ENCODE measurements at places on chromosomes 6 and 20.

DNA sequence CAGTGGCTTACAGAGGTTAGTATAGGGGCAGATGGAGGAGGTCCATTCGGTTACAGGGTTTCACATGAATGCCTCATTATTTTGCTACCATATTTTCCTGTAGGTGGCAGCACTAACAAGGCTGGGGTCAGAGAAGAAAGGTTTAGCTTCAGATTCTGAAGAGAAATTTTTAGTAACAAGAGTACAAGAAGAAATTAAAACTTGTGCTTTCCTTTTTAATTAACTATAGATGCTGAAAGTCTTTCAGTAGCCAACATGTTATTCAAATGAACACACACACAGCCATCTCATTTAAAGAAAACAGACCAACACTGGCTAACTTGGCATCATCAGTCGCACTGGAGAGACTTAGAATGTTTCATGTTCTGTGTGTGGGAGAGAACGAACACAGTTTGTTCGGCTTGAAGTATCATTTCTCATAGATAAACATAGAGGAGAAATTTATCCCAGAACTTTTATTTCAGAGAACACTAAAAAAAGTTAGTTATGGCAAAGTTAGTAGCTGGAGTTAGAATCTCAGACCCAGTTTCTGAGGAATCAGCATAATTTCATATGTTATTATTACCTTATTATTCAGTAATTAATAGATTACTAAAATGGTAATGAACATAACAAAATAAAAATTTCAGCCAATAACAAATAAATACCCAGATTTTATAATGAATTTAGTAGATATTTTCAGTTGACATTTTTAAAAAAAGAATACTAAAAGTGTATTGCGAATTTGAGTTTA lies 314.0 kb upstream of the RSPO3 start:
- peak; percentile 46 for DNase-seq

DNA sequence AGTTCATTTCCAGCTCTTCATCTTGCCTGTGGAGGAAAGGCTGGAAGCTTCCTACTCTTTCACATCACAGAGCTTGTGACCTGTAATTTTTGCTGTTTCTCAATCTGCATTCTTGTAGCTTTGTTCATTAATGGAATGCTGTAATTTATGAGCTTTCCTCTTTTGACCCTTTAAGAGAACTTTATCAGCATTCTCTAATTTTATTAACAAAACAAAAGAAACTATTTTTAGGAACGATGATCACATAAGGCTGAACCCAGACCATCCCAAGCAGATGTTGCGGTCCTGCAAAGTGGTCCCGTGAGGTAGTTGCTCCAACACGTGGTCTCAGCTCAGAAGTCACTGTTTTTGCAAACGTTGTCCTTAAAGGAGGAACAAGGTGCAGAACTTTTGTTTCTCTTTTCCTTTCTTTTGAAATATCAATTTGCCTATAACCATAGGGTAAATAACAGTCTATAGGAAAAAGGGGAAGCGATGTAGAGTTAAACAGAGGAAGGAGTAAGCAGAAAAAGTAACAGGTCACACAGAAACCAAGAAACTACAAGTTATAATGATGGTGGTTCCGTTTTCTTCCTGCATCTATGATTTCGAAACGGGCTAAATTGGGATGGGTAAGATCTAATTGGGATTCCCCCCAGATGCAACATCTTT lies 121.3 kb upstream of the PHACTR1 start:
- DNase-seq: no peak

DNA sequence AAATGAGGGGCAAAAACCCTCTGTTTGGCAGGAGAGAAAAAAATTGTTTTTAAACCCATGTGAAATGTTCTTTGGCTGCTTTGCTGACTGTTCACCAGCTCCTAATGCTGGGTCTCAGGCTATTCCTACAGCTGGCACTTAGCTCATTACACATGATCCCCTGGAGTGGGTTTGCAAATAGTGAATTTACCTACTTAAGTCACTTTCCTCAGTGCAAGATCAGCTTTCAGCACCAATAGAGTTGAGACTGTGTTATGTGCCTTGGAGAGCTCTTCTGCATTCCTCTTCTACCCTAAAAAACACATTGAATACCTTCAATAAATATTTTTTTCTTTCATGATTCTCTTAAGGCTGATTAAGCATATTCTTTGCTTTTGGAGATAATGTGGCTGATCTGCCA lies 58.4 kb upstream of the PRDM1 start:
- no peak for DNase-seq

GRCh38 chr6:134477991-134478635 lies 160.2 kb upstream of the SGK1 start:
- no peak for DNase-seq
